ENCODE measurements at places on chromosomes 5 and 9. TPM values are rescaled to one million over a fixed set of nuclear protein-coding genes. Genes with fewer than 3 reads are reported as not detected.

The ZNF462 gene
- 6.3 TPM for polyA plus RNA-seq

The NAIF1 gene
- polyA plus RNA-seq: 7.1 TPM

- DNase-seq: no peak
These were observed 17.7 kb downstream of the ZNF366 start for GRCh38 chr5:72489536-72489935.

The SVEP1 gene
- 46.3 TPM for polyA plus RNA-seq

- DNase-seq: no peak
These were observed 35.8 kb upstream of the CHD1 start for GRCh38 chr5:98964621-98965020.

The COL23A1 gene
- polyA plus RNA-seq: not detected

DNA sequence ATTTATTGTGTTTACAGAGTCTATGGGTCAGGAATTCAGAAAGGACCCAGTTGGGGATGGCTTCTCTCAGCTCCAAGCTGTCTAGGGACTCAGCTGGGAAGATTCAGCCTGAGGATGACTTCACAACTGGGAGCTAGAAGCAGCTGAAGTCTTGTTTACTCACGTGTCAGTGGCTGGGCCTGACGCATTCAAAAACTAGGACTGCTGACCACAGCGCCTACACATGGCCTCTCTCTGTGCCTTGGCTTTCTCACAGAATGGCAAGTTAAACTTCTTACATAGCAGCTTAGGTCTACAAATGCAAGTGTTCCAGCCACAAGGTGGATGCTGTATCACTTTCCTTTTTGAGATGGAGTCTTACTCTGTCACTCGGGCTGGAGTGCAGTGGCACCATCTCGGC is 16.3 kb upstream of the PPP2CA start:
- peak; percentile 92 for DNase-seq

GRCh38 chr9:134789168-134789567 is 91.4 kb upstream of the FCN2 start:
- no peak for DNase-seq

The TBC1D13 gene
- 20.6 TPM for polyA plus RNA-seq

The NR4A3 gene
- 8.2 TPM for polyA plus RNA-seq

DNA sequence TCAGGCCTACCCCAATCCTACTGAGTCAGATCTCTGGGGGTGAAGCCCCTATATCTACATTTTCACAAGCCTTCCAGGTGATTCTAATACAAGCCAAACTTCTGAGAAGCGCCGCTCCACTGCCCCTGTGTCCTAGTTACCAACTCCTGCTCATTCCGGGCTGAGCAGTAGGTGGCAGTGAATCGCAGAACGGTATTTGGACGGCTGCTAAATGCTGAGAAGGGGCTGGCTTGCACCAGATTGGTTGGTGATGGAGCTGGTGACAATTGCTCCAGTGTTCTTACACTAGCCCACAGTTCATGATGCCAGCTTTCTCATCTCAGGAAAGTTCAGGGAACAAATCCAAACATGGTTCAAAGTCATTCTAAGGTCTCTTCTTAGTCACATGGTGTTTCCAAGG is 31.1 kb upstream of the FGF1 start:
- peak; percentile 62 for DNase-seq

DNA sequence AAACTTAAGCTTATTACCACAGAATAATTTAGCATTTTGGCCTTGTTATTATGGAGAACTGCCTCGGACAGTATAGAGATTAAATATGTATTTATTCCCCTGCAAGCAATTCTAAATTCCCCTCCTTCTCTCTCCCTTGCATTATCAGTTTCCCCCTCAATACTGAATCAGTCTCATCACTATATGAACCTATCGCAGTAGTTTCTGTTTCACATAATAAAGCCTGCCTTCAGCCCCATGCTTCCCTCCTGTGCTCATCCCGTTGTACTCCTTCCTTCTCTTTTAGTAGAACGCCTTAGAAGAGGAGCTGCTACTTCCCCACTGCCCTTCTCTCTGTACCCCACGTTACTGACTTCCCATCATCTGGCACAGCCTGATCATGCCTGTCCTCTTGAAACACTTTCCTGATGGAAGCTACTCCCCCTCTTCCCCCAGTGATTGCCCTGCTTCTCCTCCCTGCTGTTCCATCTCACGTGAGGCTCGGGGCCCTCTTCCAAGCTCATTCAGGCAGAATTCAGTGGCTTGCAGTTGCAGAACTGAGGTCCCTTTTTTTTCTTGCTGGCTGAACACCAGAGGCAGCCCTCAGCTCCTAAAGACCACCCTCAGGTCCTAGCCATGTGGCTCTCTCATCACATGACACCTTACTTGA is 93.4 kb downstream of the PPIC start:
- DNase-seq: no peak

DNA sequence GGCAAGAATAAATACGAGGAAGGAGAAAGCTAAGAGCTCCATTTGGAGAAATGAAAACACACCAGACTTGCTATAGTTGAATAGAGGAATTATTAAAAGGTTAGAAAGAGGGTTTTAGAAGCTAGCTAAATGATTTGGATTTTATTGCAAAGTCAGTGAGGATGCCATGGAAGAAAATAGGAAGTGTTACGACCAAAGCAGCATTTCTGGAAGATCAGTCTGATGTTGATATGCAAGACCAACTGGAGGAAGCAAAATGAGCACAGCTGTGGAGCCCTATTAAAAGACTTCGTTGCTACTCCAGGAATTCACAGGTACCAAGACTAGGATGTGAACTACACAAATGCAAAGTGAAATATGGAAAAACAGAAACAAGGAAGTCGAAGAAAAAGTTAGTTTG is 2.1 kb downstream of the DHX29 start:
- DNase-seq: no peak

DNA sequence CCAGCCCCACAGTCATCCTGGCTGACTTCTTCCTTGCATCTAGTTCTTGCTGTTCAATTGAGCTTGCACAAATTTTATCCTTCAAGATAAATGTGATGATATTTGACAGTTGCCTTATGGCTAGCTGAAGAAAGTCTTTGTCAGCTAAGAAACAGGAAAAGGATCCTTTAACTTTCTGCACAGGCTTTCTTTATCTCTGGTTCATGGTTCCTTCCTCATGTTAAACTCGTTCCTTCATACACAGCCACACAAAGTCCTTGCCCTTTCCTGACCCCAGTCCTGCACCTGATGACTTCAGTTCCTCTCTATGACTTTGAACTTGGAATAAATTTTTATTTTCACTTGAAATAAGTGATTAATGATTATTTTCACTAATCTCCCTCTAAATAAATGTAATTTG is 132.5 kb upstream of the PRSS3 start:
- no peak for DNase-seq

GRCh38 chr5:109407913-109408312 is 1.9 kb downstream of the PJA2 start:
- no peak for DNase-seq

DNA sequence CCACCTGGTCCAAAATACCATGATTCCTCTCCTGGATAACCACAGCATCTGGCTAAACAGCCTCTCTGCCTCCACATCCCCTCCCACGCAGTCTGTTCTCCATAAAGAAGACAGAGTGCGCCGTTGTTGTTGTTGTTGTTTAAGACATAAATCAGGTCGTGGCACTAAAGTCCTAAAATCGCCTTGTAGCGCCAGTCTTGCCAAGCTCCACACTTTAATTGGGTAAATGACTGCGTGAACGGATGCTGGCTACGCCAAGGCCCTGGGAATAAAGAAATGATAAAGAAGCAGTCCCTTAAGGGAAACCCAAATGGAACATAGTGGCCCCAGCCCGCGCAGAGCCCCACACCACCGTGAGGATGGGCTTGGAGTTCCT is 364 bp upstream of the SFXN1 start:
- no peak for DNase-seq

DNA sequence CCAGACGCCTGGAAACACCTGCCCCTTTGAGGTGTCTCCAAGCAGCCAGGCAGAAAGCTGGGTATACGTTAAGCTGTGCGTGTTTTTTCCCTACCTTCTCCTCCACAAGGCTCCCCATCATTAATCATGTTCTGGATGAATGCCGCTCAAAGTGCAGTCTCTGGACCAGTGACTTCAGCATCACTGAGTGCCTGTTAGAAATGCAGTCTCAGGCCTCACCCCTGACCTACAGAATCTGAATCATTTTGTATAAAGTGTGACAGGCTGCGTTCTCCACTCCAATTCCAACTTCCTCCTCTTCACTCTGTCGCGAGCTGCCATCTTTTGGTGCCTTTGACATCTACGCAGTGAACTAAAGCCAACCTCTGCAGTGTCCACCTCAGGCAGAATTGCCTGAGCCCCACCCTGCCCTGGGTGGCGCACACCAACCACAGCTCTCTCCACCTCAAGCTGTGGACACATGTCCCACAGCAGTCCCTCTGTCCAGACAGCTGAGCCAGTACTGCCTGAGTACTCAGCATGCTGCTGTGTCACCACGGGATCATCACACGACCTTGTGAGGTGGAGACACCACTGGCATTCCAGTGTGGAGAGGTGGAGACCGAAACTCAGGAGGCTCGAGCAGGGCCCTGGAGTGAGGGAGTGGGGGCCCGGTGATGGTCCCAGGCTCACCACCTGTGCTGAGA is 14.2 kb downstream of the PTPN3 start:
- no peak for DNase-seq

The ANXA1 gene
- polyA plus RNA-seq: 817 TPM

The KIAA0825 gene
- polyA plus RNA-seq: 1.7 TPM
